ENCODE measurements at places on chromosomes 16 and 17.
A peak's percentile ranks its signal among the peaks of the same experiment; 100 is the strongest.

- DNase-seq, result no peak
These were observed 102.5 kb downstream of the RBFOX3 start for GRCh38 chr17:79508291-79508716.

GRCh38 chr16:82793528-82794245, 166.9 kb downstream of the CDH13 start:
- DNase-seq, result no peak

GRCh38 chr17:64547319-64547718, 40.5 kb downstream of the CEP95 start:
- DNase-seq, result peak; percentile 10

GRCh38 chr17:77349976-77350830, 209.4 kb downstream of the SEC14L1 start:
- no peak for DNase-seq

DNA sequence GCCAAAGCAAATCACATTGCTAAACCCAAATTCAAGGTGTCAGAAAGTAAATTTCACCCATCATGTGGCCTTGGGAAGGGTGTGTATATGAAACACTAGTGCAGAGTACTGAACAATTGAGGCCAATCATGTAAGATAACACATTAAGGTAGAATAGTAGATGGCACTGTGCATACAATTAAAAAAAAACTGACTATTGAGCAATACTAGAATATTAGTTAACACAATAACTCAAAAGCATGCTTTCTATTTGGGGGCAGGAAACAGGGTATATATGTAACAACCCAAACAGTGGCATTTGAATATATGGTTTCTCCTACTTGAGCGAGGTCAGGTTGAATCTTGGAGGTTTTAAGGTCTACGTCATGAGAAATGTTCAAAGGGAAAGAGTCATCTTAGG, 63.0 kb upstream of the DYNLRB2 start:
- no peak for DNase-seq

DNA sequence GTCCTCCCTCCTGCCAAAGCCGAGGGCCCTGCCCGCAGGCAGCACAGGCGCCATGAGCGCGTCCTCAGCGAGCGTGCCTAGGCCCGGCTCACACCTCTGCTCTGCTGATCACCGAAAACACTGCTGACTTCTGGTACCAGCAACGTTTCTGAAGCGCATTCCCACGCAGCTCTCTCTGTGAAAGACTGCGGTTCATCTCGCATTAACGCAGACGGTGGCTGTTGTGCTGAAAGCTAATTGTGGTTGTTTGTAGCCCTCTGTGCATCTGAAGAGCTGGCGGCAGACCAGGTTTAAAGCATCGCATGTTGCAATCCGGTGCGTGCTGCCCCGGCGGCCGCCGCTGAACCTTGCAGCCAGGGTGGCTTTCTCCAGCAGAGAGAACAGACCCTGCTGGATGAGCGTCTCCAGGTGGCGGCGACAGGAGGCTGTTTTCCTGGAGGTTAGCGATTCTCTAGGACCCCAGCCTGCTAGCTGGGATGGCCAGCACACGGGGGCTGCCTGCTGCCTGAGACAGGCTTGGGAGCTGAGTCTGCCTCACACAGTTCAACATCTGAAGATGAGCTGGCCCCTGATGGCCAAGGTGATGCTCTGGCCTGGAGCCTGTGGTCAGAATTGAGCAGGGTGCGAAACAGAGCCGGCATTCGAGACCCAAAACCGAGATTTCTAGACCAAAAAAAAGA, 49.8 kb upstream of the CHMP6 start:
- DNase-seq, result no peak

DNA sequence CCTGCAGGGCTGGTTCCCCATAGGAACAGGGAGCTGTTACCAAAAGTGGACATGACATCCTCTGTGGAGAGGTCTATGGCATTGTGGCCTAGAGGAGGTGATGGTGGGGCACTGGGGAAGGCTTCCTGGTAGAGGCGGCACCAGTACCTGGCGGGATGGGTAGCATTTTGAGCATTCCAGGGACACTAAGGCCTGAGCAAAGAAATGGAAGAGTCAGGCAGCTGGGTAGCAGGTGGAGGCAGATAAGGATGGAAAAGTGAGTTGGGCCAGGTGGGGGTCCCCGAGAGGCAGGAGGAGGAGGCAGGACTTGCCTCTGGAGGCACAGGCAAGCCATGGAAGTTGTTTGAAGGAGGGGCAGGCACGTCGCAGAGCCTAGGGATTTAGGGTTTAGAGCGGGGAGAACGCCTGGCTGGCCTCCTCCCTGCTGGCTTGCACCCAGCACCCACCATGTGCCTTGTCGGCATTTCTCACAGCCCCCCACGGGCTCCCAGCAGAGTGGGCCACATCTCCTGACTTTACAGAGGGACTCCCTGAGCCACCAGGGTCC, 5.1 kb upstream of the ADCY7 start:
- DNase-seq, result no peak

DNA sequence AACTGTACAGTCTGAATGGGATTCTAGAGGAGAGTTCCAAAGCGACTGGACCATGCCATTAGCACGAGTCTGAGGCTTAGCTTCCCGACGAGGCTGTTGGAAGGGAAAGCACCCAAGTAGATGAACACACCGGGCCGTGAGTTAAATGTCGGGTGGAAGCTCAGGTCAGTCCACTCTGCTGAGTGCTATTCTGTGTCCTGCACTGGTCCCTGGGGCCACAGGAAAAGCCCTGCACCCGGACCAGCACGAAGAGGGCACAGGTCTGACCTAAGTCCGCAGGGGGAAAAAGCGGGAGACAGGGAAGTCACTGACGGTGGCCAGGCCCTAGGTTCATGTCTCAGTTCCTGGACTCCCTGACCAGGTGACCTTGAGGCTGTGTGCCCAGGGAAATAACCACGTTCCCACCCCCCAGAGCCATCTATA, 44.1 kb upstream of the RBFOX3 start:
- DNase-seq, result no peak

GRCh38 chr17:40091691-40092397, 8.5 kb downstream of the NR1D1 start:
- no peak for DNase-seq

GRCh38 chr17:17125136-17126084, 80.7 kb downstream of the PLD6 start:
- DNase-seq, result no peak

GRCh38 chr16:12126091-12126806, 149.7 kb downstream of the SNX29 start:
- no peak for DNase-seq

DNA sequence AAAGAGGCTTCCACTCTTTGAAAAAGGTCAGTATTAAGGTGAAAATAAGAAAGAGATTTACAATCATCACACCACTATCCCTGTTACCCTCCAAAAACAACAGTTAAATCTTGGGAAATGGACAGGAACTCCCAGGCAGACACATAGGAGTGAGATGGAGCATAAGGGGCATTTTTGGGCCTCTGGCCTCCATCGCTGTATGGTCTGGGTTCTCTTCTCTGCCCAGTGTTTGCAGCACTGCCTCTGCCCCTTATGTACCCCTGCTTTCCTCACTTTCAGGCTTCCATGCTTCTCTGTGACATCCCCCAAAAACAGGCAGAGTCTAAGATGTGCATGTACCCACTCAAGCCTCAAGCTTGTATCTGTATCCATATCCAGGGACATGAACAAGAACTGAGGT, 630 bp upstream of the HOXB2 start:
- no peak for DNase-seq

- DNase-seq, result no peak
These were observed 29.9 kb upstream of the SLC6A2 start for GRCh38 chr16:55625843-55626242.

DNA sequence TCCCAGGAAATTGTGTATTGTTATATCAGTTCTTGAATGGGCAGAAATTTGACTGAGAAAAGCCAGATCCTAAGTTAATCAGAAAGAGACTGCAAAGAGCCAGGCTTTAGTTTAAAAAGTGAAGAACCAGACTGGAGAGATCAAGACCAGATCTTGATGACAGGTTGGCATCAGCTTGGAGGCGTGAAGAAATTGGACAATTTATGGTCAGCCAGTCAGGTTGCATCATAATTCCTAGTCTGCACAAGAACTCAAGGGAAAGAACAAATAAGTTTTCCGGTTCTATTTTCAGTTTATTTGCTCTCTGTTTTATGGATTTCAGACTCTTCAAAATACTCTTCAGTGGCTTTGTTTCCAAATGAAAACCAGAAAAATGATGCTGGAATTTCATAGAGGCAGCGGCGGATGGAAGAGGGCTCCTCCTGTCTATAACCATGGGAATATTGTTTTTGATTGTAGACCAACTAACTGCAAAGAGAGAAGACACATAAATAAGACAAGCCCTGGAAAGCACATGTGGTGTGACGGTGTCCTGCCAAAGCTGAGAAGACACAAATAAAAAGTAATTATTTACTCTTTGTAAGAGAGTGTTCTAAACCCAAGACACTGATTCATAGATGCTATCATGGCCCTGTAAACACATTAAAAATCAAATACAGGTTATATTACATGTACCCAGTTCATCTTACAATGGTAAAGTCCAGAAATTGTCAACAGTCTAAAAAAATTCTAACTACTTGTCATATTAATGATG, 91.7 kb downstream of the PCTP start:
- no peak for DNase-seq

- no peak for DNase-seq
These were observed 10.7 kb downstream of the GINS2 start for GRCh38 chr16:85678016-85678415.

GRCh38 chr17:66541461-66542128, 239.2 kb downstream of the PRKCA start:
- DNase-seq, result no peak

DNA sequence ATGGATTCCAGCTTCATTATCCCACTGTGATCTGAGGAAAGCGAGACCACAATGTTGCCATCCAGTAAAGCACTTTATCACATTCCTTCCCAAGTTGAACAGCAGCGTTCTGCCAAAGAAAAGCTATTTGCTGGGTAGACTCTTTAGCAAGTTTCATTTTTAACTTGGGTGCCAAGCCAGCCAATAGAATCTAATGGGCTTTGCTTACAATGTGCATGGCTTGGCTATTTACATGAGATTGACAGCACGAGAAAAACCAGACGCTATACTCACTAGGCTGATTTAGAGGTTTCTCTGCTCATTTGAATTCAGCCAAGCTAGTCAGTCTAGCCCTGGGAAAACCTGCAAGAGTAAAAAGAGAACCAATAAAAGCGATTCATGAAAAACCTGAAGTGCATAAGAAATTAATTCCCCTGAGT, 108.9 kb downstream of the CDH13 start:
- no peak for DNase-seq

GRCh38 chr17:29019475-29020181, 13.8 kb upstream of the SEZ6 start:
- DNase-seq, result peak; percentile 54

- DNase-seq, result no peak
These were observed 9.1 kb upstream of the CACNG3 start for GRCh38 chr16:24246911-24247607.

- no peak for DNase-seq
These were observed 22.5 kb downstream of the RAB11FIP4 start for GRCh38 chr17:31413874-31414549.

- no peak for DNase-seq
These were observed 46.9 kb downstream of the NFATC3 start for GRCh38 chr16:68131813-68132706.

- DNase-seq, result no peak
These were observed 7.1 kb upstream of the ARL5C start for GRCh38 chr17:39173080-39173479.

DNA sequence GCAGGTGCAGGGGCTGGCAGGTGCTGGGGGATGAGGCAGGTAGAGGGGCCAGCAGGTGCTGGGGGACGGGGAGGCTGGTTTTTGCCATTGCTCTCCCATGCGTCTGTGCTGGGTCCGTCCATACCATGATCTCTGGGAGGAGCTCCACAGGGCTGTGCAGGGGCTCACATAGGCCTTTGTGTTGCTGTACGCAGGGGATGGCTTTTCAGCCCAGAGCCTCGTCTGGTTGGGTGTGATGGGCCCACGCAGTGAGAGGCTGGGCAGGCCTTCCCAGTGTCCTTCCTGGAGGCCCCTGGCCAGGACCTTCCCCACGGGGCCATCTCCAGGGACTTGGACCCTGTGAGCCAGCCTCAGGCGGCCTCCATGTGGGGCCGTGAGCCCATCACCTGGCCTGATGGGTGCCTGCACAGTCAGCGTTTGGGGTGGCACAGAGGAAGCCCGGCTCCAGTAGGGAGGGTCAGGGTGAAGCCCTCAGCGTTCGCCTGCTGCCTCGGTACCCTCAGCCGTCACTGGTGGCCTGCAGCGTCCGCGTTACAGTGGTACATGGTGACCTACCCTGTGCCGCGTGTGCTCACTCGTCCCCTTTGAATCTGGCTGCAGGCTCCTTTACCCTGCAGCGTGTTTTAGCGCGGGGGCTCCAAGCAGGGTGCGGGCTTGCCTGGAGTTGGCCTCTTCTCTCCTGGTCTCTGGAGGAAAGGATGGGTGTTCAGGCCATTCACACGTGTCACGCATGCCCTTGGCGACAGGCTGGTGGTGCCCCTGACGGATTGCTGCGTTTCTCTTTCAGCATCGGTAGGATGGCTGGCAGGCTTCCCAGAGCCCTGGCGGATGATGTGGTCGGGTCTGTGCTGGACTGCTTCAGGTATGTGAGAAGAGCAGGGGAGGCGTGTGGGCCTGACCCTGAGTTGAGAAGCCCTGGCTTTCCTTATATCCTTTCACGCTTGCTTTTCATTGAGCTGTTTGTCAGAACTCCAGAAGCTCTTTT, 30.6 kb downstream of the ZNF750 start:
- no peak for DNase-seq

- DNase-seq, result peak; percentile 60
These were observed 11.8 kb downstream of the DLX4 start for GRCh38 chr17:49980703-49981197.

DNA sequence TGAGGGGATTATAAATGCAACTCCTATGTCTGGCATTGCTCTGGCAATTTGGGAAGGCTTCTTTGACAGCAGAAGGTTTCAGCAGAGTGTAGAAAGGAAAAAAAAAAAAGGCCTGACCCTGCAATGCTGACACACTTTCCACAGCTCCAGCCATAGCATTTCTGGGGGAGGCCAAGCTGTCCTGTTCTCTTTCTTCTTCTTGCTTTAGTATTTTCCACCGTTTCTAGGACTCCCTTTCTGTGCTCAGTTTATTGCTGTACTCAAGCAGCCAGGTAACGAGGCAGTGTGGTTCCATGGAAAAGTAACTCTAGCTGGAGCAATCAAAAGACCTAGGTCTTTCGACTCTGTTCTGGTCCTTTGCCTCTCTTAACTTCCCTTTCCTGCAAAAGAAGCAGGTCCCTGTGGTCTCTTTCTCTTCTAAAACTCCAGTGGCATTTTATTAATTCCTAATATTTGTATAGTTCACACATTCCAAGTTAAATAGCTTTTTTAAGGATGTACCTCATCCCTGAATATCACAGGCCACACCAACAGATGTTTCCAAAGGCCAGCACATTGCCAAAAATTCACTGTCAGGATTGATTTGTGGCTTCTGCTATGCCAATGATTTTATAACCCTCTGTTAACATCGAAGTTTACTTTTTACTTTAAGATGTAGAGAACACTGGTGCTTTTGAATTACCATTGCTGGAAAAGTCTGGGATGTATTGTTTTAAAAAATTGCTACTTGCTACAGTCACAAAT, 90.3 kb upstream of the BCAR1 start:
- no peak for DNase-seq

- DNase-seq, result no peak
These were observed 863 bp upstream of the UTS2R start for GRCh38 chr17:82370471-82371332.

- no peak for DNase-seq
These were observed 1144.4 kb upstream of the GOT2 start for GRCh38 chr16:59878479-59878878.

All from nephron progenitor cell (in vitro differentiated cells).